ENCODE measurements at places on chromosomes 6 and 20. TPM values are rescaled to one million over a fixed set of nuclear protein-coding genes. Genes with fewer than 3 reads are reported as not detected.

DNA sequence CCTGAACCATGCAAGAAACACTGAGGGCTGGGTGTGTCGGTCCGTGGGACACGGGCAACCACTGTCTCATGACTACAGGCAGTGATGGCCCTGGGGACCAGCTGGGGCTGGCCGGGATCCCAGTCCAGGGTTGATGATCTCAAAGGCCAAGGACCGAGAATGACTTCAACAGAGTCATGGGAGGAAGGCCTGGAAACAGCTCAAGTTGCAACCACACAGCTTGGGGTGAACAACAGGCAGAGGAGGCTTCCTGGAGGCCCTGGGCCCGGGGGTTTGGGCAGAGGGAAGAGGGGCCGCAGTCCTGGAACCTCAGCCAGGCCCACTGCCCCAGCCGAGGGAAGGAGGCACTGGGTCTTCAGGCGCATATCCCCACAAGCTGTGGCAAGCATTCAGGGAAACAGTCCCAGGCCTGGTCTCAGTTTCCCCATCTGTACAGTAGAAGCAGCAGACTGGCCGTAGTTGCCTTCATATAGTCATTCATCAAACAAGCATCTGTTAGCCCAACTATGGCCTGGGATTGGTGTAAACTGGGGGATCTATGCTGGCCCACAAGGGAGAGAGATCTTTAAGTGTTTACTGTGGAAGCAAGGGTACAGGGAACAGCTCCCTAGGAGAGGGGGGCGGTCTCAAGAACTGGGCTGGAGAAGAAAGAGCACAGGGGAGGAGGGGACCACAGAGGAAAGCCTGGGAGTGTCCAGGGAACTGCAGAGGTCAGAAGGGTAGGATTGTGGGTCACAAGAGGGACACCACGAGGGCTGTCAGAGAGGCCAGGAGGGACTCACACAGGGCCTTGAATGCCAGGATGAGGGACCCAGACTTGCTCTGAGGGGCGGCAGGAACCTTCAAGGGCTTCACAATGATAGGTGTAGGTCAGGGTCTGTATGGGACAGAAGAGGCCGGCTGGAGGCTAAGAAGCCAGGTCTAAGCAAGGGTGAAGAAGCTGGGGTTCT is 2.1 kb downstream of the MYL9 start:
- H3K4me1 ChIP-seq = no peaks in the 10 kb centered on the region
- H3K4me3 ChIP-seq = no peak overlapping the region
- no peaks in the 10 kb centered on the region for H3K36me3 ChIP-seq

Gene GTSF1L
- total RNA-seq = not detected

Gene LY86
- total RNA-seq = not detected

DNA sequence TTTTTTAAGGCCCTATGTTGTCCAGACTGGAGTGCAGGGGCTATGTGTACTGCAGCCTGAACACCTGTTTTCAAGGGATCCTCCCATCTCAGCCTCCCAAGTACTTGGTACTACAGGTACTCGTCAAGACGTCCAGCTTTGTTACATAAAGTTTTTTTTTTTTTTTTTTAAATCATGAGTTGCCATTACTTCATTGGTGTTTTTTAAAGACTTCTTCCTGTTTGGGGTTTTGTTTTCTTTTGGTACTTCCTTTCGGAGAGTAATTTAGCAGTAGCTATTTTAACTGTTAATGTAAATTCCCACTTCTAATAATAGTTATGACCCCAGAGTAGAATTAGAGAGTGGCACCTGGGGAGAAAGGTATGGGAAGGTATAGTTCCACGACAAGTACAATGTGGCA is 10.5 kb downstream of the ZNFX1 start:
- no peaks in the 10 kb centered on the region for H3K27me3 ChIP-seq
- no peak overlapping the region for H3K4me3 ChIP-seq
- no peak for DNase-seq

Gene RAD21L1
- 0.60 TPM for total RNA-seq

GRCh38 chr6:164106345-164106769 is 691.8 kb downstream of the QKI start:
- peaks cover 50% of the 10 kb centered on the region for H3K27me3 ChIP-seq
- no peaks in the 10 kb centered on the region for H3K36me3 ChIP-seq
- no peak overlapping the region for H3K27ac ChIP-seq
- no peak overlapping the region for H3K4me3 ChIP-seq

GRCh38 chr20:12824328-12825225 is 184.2 kb upstream of the SPTLC3 start:
- DNase-seq = no peak
- no peaks in the 10 kb centered on the region for H3K36me3 ChIP-seq
- no peaks in the 10 kb centered on the region for H3K27me3 ChIP-seq
- H3K4me3 ChIP-seq = no peak overlapping the region
- no peak overlapping the region for H3K27ac ChIP-seq

DNA sequence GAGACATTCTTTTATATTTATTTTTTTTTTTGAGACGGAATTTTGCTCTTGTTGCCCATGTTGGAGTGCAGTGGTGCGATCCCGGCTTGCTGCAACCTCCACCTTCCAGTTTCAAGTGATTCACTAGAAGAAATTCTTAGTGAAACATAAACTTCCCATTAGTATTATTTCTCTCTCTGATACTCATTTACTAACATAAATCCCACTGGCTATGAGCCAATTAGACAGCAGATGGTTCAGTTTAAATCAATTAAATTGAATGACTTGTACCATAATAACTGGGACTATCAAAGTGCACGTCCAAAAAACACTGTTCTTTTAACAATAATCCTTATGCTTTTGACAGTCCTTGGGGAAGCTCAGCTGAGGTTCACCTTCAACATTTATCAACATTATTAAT is 111.2 kb upstream of the PTCHD4 start:
- H3K27me3 ChIP-seq = no peaks in the 10 kb centered on the region
- H3K27ac ChIP-seq = no peak overlapping the region
- no peak overlapping the region for H3K4me3 ChIP-seq
- H3K36me3 ChIP-seq = no peaks in the 10 kb centered on the region
- no peak for DNase-seq
- H3K4me1 ChIP-seq = no peaks in the 10 kb centered on the region

- no peaks in the 10 kb centered on the region for H3K36me3 ChIP-seq
- peaks cover 49% of the 10 kb centered on the region for H3K27me3 ChIP-seq
These were observed 4.8 kb upstream of the IRF4 start for GRCh38 chr6:386688-387266.

All from PC-9 (cell line).